ENCODE measurements at places on chromosomes 3 and 15.

DNA sequence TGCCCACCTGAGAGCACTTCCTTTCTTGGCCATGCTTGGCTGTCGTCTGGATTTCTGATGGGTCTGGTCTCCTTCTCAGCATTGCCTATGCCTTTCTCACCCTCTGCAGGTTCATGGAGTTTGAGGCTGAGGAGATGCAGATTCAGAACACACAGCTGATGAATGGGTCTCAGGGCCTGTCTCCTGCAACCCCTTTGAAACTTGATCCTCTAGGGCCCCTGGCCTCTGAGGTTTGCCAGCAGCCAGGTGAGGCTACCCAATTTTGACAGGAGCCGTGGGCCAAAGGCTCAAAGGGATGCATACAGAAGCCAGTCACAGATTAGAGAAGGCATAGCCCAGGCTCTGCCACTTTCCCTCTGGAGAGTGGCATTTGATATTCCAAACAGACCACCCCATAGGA lies 10.5 kb downstream of the NUTM1 start:
- DNase-seq = no peak

DNA sequence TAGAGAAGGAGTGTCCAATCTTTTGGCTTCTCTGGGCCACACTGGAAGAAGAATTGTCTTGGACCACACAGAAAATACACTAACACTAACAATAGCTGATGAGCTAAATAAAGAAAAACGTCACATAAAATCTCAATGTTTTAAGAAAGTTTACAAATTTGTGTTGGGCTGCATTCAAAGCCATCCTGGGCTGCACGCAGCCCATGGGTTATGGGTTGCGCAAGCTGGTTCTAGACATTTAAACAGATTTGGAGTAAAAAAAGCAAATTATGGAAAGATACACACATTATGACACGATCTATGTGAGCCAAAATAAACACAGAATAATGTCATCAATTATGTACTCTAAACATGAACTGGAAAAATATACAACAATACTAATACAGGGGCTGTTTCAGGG lies 703.3 kb upstream of the LMCD1 start:
- no peak for DNase-seq

DNA sequence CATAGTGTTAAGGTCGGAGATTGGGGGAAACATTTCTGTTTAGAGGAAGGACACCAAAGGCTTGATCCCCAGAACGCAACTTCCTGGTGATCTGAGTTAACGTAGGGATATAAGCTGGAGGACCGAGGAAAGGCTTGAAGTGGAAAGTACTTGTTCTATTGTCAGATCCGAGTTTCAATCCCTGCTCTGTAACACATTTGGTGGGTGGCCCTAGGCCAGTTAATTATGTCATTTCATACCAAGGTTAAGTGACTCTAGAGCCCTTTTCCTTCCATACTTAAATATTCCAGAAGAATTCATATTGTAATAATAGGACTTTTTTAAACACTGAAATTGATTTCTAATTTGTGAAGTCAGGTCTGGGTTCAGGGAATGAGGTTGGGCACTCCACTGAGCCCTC lies 80.9 kb downstream of the RPLP1 start:
- DNase-seq = no peak

DNA sequence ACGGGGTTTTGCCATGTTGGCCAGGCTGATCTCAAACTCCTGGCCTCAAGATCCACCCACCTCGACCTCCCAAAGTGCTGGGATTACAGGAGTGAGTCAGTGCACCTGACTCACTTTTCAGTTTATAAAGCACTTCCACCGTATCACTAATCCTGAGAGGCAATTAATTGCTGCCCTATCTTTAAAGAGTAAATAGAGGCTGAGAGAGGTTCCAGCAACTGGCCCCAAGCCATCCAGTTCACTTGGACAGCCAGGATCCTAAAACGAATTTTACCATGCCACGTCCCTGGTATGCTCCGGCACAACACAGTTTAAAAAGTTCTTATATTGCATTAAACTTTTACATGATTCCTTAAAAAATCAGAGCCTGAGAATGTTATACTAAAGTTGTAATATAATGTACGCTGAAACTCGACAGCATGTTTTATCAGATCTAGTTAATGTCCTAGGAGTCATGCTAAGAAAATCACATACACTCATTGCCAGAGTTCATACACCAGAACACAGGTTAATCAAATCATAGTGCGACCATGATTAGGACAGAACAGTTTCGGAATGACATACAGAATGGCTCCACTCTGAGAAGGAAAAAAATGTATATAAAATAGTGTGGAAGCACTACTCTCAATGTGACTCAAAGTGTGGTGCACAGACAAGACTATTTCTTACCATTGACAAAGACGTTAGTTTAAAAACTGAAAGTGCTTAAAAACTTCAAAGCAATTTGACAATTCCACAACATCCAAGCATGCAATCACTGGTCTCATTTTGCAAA lies 125.4 kb downstream of the ULK4 start:
- DNase-seq = peak; percentile 4

- DNase-seq = no peak
Measured at GRCh38 chr15:89777073-89777751, 1.1 kb downstream of the MESP2 start.

GRCh38 chr3:130504701-130505100 lies 12.3 kb upstream of the COL6A6 start:
- no peak for DNase-seq

DNA sequence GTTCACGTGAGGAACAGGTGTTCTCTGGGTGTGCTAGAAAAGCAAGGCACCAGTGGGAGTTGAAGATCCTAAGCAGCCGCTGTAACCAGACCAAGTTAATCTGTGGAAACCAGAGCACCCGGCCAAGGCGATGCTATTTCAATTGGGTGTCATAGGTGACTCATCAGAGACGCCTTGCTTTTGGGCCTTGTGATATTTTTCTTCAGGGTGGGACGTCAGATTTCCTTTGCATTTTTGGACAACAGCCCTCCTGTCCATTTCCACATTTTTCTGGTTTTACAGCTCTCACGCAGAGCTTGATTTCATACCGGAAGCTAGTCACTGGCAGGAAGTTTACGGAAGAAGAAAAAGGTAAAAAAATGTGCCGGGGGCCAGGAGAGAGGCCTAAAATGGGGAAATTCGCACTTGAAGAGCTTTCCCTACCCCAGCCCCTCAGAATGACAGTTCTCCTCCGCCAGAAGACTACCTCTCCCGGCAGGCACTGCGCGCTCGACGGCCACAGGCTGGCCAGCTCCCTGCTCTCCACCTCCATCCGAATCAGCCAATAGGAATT lies 471 bp upstream of the KBTBD8 start:
- no peak for DNase-seq

- DNase-seq = no peak
Measured at GRCh38 chr3:128316481-128316891, 150.2 kb downstream of the DNAJB8 start.

DNA sequence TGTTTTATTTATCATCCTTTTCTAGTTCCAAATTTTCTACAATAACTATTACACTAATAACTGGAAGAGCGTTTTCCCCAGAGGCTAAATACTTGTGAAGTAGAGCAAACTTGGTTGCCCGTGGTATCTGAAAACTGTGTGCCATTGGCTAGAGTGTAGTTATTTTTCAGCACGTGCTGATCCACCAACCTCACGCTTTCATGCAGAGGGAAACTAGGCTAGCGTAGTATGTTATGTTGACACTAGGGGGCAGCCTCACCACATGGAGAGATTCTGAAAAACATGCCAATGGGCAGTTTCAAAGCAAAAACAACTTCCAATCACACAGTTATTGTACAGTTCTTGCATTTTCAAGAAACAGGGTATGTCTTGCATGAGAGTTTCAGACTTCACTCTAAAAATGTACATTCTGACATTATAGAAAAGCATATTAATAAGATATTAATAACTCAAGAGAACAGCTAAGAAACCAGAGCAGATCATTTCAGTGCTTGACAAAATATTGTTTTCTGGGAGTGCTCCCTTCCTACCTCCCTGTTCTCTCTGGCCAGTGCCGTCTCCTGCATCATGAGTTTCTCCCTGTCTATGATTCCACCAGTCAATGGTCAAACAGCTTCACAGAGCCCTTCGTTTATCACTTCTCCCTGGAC lies 39.7 kb downstream of the SPATA12 start:
- DNase-seq = peak; percentile 32

DNA sequence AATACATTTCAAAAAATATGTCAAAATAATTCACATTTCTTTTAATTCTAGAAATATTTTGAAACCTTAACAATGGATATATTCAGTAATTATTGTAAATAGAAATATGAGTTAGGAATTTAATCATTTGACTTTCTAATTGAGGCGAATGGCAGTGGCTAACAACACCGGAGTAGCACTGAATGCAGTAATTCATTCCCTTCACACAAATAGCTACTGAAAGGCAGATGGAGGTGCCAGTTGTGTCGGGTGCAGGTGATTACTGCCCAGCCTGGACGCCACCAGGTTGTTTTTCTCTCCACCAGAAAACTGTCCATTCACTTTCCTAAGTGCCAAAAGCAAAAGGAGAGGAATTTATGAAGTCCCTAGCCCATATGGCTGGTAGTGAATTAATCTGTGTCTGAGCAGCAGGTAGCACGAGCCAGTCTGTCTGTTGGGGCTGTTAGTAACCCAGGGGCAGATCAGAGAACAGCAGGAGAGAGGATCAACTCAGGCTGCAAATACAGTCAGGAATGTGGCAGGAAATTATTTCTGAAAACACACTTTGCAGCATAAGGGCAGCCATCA lies 79.3 kb upstream of the GMNC start:
- DNase-seq = no peak

GRCh38 chr3:129038121-129038855 lies 22.3 kb upstream of the GP9 start:
- no peak for DNase-seq

- no peak for DNase-seq
Measured at GRCh38 chr15:99437315-99438223, 128.2 kb upstream of the MEF2A start.

DNA sequence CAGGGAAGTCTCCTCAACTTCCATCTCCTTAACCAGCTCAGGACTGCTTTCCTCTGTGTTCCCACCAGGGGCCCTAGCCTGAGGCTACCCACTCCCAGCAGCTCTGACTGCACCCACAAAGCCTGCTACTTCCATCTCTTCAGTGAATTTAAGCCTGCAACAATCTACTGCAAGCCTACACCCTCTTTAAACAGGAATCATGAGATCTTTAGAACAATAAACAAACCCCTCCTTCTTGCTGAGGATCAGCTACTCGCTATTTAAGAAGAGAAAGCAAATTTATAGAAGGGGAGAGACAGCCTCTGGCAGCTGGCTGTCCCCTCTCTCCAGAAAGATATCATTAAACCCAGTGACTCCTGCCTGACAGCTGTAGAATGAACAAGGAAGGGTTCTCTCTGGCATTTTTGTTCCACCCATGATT lies 51.9 kb downstream of the ARHGAP31 start:
- DNase-seq = no peak

- DNase-seq = no peak
Measured at GRCh38 chr15:72195101-72195511, 2.5 kb downstream of the GRAMD2A start.

- DNase-seq = no peak
Measured at GRCh38 chr3:132285620-132285945, 31.6 kb upstream of the ACP3 start.

DNA sequence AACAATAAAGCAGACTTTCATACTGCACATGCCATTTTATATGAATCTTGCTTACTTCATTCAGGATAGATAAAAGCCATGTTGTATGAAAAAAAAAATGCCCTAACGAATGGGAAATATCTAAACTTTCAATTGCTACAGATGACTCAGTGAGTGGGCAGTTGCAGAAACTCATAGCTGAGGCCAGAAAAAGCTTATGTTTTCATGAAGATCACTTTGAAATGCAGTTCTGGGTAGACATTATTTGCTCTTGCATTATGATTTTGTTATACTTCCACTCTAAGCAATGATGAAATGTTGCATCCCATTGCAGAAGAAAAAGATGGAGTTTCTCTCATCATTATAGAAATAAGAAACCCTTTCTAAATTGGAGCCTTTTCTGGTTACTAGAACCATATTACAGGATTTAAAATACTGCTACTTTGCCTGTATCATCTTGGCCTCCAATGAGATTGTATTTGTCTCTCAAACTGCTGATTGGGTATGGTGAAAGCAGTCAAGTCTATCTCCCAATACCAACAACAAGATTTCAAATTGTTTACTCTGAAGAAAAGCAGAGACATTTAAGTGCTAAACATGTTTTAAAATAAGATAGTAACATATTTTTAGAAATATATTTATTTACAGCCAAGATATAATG lies 17.0 kb downstream of the PEAK1 start:
- DNase-seq = no peak

DNA sequence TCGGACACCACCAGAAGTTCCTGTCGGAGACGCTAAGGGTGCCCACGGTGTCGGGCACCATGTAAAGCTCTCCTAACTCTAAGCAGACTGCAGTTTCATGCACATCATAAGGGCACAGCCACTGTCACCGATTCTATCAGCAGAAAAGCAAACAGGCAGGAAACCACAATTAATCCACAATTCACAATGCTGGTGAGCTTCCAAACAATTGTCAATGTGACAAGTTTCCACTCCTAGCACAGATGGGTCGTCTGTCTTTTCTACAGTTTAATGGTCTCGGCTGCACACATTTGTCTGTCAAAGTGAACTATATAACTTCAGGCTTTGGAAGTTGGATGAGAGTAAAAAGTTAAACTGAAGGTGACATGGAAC lies 8.8 kb upstream of the OCA2 start:
- DNase-seq = no peak

Measured in NCI-H1092 treated with DMSO at 0.1 percent for 48 hours (cell line).